ENCODE measurements at places on chromosomes 1 and 21. TPM values are rescaled to one million over a fixed set of nuclear protein-coding genes. Genes with fewer than 3 reads are reported as not detected.

DNA sequence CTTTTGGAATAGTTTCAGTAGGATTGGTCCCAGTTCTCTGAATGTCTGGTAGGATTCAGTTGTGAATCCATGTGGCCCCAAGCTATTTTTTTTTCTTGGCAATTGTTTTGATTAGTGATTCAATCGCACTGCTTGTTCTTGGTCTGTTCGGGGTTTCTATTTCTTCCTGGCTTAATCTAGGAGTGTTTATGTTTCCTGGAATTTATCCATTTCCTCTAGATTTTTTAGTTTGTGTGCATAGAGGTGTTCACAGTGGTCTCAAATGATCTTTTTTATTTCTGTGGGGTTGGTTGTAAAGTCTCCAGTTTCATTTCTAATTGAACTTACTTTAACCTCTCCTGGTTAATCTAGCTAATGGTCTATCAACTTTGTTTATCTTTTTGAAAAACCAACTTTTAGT is 117.6 kb downstream of the NME7 start:
- no peak for DNase-seq

EPHA10 gene
- total RNA-seq, result 0.17 TPM

GRCh38 chr1:198902655-198903054 is 263.8 kb downstream of the PTPRC start:
- peak; percentile 81 for DNase-seq

DNA sequence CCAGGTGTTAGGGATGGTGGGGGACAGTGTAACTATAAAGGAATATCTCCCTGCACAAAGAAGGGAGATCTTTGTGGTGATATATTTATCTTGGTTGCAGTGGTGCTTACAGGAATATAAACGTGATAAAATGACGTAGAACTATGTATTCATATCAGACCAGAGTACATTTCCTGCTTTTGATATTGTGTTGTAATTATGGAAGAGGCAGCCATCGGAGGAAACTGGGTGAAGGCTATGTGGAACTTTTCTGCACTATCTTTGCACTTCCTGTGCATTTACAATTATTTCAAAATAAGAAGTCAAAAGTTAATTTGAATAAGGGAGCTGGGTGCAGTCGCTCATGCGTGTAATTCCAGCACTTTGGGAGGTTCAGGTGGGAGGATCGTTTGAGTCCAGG is 37.6 kb downstream of the NDUFS5 start:
- DNase-seq, result no peak

ACTL8 gene
- total RNA-seq, result 2.4 TPM
